Stimulated activated CD8-positive, alpha-beta memory T cell treated with anti-CD3 and anti-CD28 coated beads, Interleukin-7, amount 100 ng/mL, for 4 hours (primary cell): ENCODE measurements at places on chromosomes 3 and 15.

GRCh38 chr3:127608362-127608718 is 10.1 kb downstream of the MCM2 start:
- no peak for DNase-seq

DNA sequence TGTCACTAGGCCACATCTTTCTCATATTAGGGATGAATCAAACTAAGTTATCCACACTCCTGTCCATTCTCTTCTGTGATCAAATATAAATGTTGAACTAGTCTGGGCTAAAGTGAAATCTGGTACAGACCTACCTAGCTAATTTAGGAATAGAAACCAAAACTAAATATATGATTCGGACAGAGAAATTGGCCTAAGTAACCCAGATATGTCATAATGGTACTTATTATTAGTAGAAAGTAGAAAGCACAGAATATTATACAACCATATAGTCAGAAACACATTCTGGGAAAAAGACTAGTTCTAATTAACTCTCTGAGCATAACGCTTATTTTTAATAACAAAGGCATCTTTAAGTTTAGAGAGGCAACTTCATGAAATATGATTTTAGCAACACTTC is 389.0 kb downstream of the LSAMP start:
- DNase-seq = no peak

DNA sequence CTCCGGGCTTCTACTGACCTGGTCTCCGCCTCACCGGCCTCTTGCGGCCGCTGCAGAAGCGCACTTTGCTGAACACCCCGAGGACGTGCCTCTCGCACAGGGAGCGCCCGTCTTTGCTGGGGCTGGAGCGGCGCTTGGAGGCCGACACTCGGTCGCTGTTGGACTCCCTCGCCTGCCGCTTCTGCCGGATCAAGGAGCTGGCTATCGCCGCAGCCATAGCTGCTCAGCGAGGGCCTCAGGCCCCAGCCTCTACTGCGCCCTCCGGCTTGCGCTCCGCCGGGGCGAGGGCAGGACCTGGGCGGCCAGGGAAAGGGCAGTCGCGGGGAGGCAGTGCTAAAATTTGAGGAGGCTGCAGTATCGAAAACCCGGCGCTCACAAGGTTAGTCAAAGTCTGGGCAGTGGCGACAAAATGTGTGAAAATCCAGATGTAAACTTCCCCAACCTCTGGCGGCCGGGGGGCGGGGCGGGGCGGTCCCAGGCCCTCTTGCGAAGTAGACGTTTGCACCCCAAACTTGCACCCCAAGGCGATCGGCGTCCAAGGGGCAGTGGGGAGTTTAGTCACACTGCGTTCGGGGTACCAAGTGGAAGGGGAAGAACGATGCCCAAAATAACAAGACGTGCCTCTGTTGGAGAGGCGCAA is 319.2 kb downstream of the FGF12 start:
- no peak for DNase-seq

DNA sequence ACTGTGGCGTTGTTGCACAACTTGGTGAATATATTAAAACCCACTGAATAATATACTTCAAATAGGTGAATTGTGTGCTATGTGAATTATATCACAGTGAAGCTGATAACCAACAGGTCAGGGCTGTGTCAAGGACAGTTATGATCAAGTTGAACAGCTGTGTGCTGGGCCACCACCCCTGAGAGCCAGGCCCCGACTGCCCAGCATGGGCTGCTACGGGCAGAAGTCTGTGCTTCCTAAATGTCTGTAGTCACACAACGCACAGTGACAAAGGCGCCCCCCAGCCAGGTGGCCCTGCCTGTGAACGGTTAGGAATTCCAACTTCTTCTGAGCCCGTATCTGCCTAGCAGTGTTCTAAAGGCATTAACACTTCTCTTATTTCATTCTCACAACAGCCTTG is 32.8 kb downstream of the TKT start:
- DNase-seq = no peak

- DNase-seq = no peak
Observed at GRCh38 chr3:188822411-188822810, 349.4 kb upstream of the TPRG1 start.

- DNase-seq = no peak
Observed at GRCh38 chr3:171874879-171875278, 31.7 kb downstream of the TMEM212 start.

DNA sequence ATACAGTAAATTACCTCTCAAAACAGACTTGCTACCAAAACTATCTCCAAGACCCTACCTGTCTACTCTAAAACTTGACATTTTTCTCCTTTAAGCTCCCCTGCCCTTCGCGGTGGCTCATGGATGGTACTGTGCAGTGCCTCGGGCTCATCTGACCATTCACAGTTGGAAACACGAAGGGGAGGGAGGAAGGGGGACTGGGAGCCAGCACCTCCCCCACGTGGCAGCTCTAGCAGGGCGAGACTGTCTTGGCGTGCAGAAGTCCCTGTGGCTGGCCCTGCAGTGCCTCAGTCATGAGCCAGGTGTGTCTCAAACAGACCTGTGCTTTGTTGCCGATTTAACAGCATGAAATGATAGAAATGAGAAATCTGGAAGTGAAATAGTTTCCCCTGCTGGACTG is 372.0 kb downstream of the GABRG3 start:
- no peak for DNase-seq

GRCh38 chr15:89826671-89827655 is 12.3 kb upstream of the ANPEP start:
- no peak for DNase-seq

DNA sequence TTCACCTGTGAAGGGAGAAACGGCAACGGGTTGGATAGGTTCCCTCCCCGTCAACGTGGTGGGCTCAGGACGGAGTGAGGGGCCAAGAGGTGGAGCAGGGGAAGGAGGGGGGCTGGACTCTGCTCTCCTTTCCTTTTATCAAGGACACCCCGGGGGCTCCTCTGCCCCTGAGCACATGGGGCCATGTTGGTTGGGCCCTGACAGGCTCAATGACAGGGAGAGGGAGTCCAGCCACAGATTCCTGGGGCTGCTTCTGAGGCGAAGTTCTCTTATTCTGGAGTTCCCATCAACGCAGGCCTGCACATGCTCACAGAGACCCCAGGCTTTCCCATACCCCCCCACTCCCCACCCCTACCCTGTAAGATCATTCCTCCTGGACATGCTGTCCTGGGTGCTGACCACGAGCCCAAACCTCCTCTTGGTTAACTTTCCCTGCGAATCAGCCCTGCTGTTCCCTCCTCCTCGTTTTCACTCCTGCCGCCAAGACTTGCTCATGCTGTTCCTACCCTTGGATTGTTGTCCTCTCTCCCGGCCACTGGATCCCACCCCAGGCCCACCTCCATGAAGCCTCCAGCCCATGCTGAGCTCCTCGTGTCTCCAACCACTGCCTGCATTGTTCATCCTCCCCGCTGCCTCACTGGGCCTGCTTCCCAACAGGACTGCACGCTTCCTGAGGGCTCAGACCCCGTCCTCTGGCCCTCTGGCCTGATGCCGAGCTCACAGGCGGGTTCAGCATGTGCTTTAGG is 61.2 kb downstream of the SENP2 start:
- no peak for DNase-seq

GRCh38 chr3:15636028-15636709 is 34.6 kb downstream of the BTD start:
- DNase-seq = peak; percentile 16

- no peak for DNase-seq
Observed at GRCh38 chr3:129834580-129834979, 58.9 kb downstream of the TMCC1 start.

DNA sequence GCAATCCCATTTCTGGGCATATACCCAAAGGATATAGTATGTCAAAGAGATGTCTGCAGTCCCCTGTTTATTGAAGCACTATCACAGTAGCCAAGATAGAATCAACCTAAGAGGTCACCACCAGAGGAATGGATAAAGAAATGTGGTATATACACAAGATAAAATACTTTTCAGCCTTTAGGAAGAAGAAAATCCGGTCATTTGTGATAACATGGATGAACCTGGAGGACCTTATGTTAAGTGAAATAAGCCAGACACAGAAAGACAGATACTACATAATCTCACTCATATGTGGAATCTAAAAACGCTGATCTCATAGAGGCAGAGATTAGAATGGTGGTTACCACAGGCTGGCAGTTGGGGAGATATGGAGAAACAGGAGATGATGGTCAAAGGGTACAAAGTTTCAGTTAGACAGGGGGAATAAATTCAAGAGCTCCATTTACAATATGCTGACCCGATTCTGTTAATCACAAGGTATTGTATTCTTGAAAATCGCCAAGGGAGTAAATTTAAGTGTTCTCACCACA is 195.8 kb downstream of the MTHFS start:
- DNase-seq = no peak

DNA sequence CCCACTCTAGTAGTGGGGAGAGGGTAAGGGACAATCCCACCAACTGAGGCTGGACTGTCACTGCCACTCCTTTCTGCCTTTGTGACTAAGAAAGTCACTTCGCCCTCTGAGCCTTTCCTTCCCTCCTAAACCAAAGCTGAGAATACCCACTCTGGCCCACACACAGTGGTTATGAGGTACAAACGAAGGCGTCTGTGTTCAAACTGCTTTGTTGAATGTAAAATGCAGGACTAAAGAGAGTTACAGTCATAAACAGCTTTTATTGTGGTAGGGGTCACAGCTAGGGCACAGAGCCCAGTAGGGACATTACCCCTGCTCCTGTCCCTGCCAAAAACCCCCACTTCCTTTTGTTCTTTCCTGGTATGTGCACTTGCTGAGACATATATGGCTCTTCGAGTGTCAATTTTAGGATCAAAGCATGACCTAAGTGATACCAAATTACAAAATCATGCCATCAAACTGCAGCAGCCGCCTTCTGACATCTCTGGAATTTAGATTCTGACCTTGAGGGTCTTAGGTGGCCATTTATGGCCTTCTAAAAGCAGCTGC is 45.1 kb downstream of the CTDSPL start:
- no peak for DNase-seq

DNA sequence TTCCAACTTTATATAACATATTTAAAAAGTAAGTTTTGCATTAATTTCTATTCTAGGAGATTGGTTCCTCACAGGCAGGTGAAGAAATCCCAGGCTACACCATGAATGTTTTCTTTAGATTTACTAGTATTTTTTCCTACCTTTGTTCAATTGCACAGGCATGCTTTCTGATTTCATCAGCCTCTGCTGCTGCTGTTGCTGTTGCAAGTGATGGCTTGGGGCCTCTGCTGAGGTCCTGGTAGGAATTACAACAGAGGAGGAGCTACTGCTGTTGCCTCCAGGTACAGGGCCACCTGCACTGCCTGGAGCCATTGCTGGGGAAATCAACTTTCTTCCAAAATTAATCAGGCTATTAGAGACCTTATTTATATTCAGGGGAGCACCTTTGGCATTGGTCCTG is 353.3 kb downstream of the PLCL2 start:
- no peak for DNase-seq

DNA sequence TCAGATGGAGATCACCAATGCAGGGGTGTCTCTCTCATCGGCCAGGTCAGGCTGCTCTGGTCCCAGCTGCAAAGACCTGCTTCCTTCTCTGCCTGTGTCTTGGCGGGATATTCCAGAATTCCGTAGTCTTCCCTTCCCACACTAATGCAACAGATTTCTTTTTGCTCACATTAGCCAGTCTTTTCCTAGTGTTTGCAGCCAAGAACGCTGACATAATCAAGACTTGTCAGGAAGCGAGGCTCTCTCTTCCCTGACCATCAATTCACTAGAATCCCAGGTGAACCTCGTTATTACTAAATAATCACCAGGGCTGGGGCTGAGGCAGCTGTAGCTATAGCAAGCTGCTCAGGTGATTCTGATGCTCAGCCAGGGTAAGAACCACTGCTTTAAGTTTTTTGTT is 43.2 kb upstream of the ACKR4 start:
- no peak for DNase-seq

DNA sequence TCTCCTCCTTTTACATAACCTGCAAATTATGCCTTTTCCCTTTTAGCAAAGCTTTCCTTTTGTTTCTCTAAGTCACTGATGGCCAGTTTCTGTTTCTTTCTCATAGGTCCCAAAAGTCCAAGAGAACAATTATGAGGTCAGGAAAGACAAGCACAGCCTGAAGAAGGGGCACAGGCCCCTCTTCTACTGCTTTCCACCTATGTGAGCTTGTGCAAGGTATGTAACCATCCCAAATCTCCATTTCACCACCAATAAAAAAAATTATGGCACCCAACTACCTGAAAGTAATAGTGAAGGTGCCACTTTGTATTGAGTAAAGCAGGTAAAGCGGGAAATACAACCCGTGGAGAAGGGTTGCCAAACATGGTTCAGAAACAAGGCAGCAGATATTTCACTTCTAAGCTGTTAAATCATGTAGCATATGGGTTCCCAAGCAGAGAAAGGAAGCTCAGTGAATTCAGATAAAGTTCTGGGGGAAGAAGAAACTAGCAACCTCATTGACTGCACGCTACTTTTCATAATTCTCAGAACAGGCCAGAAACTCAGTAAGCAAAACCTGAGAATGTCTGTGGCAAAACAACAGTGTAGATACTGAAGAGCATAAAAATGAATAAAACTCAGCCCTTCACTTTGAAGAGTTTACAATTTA is 4.2 kb downstream of the PLOD2 start:
- no peak for DNase-seq

DNA sequence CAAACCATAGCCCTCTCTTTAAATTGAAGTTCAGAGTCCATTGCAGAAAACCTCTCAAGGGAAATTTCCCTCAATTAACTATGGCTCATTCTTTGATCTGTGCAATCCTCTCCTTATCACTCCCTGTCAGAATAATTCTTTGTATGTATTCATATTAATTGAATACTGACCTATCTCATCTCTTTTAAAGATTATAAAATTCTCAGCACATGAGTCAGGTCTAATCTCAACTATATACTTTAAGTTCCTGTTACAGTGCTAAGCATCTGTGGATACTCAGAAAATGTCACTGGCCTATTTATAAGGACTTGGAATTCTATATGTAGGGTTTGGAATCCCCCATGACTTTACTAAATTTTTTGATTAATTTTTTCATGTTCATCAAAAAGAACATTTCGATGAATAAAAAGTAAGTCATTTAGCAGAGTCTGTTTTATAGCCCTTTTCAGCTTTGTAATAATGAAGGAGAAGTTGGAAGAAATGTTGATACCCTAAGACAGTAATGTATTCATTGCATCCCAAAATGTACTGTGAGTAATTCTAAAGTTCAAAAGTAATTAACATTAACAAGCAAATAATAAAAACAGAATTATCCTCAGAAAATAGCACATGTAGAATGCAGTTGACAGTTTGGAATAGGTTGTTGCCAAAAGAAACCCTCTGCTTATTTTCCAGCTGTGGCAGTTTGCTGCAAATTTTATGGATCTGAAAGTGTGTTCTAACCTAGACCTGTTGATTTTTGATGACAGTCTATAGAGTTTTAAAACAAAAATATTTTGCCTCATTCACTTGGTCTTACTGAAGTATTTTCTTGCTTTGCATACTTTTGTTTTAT is 503.4 kb upstream of the CBLB start:
- DNase-seq = no peak

DNA sequence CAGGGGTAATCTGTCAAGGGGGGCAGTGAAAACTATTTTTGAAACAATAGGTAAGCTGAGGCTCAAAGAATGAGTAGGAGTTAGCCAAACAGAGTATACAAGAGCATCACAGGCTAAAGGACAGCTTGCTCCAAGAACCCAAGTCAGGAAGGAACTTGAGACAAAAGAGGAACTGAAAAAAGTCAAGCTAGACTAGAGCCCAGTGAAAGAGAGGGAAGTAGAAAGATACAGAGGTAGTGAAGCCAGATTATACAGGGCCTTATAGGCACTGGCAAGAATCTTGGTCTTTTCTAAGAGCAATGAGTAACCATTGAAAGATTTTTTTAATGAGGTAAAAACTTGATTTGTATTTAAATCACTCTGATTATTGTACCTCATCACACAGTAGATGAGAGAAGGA is 69.9 kb downstream of the FILIP1L start:
- DNase-seq = no peak
